ENCODE measurements at places on chromosomes 2 and 18.

DNA sequence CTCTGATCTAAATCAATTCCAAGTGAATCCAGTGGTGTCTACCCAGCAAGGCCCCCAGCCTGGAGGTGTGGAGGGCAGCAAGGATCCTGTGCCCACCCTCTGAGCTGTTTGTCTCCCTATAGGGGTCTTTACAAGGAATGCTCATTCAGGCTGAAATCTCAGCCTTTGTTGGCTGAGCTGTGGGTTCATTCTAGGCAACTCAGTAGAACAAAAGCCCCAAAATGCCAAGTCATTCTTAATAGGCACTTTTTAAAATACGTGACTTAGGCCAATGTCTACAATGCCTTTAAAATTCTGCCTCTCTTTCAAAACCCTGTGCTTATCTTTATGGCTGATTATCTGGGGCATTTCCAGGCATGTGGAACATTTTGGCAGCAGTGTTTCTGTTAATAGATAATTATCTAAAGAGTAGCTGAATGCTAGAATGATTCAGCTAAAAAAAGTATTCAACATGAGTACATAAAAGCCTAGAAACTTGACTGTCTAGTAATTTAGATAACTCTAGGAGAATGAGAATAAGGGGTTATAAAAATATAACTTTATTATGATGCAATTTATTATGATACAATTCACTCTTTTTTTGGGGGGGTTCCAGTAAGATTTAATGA lies 7.4 kb downstream of the UGT1A6 start:
- no peak for DNase-seq

GRCh38 chr2:171847627-171848026 lies 46.4 kb downstream of the SLC25A12 start:
- no peak for DNase-seq

GRCh38 chr18:76405280-76405679 lies 89.8 kb downstream of the ZNF516 start:
- no peak for DNase-seq

DNA sequence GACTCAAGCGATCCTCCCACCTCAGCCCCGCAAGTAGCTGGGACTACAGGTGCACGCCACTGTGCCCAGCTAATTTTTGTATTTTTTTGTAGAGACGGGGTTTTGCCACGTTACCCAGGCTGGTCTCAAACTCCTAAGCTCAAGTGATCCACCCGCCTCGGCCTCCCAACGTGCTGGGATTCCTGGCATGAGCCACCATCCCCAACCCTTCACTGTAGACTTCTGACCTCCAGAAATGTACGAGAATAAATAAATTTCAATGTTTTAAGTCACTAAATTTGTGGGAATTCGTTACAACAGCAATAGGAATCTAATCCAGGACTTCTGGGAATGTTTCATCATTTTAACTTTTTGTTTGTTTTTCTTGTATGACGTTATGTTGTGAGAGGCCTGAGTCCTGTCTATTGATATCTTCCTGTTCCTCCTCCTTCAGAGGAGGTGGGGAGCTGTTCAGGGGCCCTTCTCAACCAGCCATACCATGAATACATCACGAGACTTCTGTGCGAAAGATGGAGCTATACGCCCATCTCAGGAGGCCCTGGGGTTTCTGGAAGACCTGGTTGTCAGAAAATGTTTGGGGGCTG lies 40.0 kb downstream of the TEX44 start:
- DNase-seq = no peak

DNA sequence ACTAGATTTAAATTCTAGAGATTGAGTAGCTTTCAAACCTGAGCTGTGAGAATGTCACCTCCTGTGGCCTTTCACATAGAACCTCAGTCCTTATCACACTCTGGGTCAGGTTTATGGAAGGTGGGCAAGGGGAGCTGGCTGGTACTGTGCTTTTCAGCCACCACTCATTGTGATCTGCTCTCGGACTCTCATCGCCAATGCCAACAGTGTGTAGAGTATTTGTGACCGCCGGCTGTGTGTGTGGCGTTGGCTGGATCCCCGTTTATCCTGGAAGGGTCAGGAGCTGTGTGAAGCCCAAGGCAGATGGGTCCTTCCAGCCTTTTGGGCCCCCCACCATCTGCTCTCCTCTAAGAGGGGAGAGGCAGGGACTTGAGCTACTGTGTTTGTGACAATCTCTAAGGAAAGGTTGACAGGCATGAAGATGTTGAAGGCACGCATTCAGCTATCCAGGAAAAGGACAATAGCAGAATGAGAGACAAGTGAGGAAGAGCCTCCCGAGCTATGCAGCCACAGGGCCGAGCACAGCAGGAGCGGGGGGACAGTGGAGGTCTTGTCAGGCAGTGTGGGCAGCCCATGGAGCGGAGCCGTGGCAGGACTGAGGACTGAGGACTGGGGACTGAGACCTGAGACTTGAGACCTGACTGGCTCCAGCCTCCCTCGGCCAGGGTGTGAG lies 107.1 kb upstream of the TPO start:
- no peak for DNase-seq

- no peak for DNase-seq
These were observed 18.4 kb upstream of the SELENOI start for GRCh38 chr2:26327291-26328272.

- no peak for DNase-seq
These were observed 15.7 kb upstream of the MAT2A start for GRCh38 chr2:85523062-85523902.

All from GM12865 (cell line).